Central memory CD8-positive, alpha-beta T cell (primary cell): ENCODE measurements at places on chromosomes 11 and 22.

- peaks cover 22% of the 10 kb centered on the region for H3K27me3 ChIP-seq
- no peak for DNase-seq
- H3K4me3 ChIP-seq = no peak overlapping the region
- H3K4me1 ChIP-seq = no peaks in the 10 kb centered on the region
- no peak overlapping the region for H3K27ac ChIP-seq
- no peaks in the 10 kb centered on the region for H3K36me3 ChIP-seq
Observed at GRCh38 chr11:43517518-43517917, 158.8 kb downstream of the TTC17 start.

GRCh38 chr11:41533761-41534160 lies 74.3 kb upstream of the LRRC4C start:
- H3K4me3 ChIP-seq = no peak overlapping the region
- no peaks in the 10 kb centered on the region for H3K4me1 ChIP-seq
- no peak overlapping the region for H3K27ac ChIP-seq
- no peaks in the 10 kb centered on the region for H3K27me3 ChIP-seq
- no peak for DNase-seq
- H3K36me3 ChIP-seq = no peaks in the 10 kb centered on the region

DNA sequence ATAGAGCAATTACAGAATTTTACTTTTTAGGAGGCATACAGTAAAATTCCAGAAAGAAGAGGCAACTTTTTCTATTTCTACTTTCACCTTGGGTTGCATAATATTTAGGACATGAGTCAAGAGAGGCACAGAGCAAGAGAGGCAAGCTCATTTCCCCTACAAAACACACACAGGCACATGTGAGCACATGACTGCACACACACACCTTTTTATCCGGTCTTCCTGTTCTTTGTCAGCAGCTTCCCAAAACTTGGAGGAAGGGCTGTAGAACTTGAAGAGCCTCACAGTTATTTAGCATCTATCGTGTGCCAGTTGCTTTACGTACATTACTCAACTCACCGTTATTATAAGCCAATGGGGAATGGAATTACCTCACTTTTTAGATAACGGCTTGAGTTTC lies 37.8 kb upstream of the CCDC179 start:
- H3K4me3 ChIP-seq = no peak overlapping the region
- H3K36me3 ChIP-seq = no peaks in the 10 kb centered on the region
- no peak overlapping the region for H3K27ac ChIP-seq
- no peaks in the 10 kb centered on the region for H3K4me1 ChIP-seq
- no peaks in the 10 kb centered on the region for H3K27me3 ChIP-seq

GRCh38 chr22:44538518-44539315 lies 40.7 kb upstream of the RTL6 start:
- DNase-seq = no peak
- no peaks in the 10 kb centered on the region for H3K36me3 ChIP-seq
- H3K4me3 ChIP-seq = no peak overlapping the region
